Fibroblast of skin of right quadriceps (primary cell): ENCODE measurements at places on chromosomes 3 and 15.

DNA sequence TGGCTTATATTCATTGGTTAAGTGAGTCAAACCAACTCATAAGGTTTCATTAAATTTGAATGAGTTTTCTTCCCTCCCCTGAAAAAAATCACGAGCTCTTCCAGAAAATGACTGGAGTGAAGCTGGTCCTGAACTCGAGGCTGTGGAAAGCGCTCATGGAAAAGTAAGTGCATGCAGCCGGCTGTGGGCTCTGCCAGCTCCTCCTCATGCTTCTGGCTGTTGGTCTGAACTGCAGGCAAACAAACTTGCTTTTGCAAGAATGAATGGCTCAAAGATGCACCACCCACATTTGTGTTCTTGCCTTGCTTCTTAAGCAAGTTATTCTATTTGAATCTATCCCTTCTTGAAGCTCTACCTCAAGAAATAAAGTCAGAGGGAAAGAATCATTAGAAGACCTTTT, 6.2 kb downstream of the ETV5 start:
- DNase-seq: no peak

DNA sequence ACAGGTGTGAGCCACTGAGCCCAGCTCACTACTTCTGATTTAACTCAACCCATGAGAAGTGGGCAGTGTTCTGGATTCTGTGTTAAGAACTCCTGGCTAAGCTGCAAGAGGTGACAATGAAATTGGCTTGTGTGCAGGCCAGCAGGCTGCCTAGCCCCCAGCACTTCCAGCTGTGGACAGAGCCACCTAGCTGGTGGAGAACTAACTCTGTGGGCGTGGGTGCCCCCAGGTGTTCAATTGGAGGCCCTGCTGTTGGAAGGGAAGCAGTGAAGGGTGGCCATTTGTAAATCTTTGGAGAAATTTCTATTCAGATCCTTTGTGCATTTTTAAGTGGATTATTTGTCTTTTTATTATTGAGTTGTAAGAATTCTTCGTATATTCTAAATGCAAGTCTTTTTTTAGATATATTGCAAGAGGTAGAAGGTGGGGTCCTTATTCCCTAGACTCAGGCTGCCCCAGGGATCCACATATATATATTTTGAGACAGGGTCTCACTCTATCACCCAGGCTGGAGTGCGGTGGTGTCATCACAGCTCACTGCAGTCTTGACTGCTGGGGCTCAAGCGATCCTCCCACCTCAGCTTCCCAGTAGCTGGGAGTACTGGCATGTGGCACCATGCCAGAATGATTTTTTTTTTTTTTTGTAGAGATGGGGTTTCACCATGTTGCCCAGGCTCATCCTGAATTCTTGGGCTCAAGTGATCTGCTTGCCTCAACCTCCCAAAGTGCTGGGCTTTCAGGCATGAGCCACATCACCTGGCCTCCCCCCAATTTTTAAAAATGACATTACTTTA, 7.2 kb upstream of the SCAMP5 start:
- DNase-seq: peak; percentile 15

- DNase-seq: no peak
These were observed 39.1 kb downstream of the ABTB1 start for GRCh38 chr3:127711896-127712295.

DNA sequence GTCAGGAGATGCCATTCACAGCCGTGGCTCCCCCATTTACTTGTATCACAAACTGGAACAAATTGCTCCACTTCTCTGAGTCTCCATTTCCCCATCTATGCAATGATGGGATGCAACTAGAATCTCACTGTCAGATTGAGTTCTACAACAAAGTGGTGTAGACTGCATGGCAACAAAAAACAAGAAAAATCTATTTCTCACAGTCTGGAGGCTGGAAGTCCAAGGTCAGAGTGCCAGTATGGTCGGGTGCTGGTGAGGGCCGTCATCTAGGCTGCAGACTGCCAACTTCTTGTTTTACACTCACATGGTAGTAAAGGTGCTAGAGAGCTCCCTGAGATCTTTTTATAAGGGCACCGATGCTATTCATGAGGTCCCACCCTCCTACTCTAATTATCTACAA, 158.4 kb upstream of the BCL6 start:
- no peak for DNase-seq

DNA sequence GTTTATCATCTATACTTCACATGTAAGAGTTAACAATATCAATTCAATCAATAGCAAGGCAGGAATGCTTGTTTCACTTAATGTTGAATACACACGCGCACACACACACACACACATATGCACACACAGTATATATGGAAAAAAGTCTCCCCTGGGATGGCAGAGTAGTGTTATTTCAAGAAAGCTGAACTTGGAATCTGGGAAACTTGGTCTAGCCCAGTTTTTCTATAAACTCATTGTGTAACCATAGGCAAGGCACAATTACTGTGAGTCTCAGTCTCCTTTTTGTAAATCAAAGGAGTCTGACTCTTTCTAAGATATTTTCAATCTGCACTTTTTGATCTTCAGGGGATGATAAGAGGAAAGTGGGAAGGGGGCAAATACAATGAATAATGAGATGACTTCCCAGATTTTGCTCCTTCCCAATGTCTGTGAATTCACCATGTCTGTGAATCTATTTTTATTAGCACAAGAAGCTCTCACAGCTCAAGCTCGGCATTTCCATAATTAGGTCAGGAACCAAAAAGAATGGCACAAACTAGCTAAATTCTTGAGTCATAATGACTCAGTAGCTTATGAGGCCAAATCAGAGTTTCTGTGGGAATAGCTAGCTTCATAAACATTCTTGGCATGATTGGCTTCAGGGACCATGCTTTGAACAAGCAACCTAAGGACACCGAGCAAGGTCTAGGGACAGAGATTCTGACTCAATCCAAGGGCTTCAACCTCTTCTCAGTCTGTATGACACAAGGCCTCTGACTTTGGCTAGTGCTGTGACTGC, 227.4 kb upstream of the DCBLD2 start:
- DNase-seq: peak; percentile 98

DNA sequence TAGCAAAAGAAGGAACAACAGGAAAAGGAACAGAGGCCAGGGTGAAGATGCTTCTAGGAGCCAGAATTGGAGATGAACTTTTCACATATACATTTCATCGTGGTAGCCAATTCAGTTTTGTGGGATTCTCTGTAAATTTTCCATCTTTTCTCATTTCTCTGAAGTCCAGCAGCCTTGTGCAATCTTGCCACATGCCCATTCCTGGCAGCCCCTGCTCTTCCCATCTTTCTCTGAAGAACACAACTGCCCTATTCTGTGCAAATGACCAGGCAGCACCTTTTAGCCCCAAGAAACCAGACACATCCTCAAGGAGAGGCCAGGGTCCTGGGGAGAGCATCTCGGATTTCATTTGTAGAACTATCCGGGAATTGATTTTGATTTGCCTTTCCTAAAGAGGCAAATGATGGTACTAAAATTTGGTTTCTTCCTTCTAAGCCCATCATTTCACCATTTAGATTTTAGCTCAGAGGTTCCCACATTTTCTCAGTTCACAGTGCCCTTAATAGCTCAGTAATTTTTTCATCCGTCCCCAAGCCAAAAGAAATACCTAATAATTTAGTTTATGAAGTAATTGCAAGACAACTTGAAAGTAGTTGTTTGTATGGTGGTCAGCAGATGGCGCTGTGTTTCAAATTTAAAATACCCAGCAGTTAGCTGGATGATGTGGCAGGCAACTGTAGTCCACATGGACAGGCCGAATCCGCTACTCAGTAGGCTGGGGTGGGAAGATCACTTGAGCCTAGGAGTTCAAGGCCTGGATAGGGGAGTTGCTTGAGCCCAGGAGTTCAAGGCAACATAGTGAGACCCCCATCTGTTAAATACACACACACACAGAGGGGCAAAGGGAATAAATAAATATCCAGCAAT, 61.3 kb upstream of the ACKR4 start:
- peak; percentile 81 for DNase-seq

GRCh38 chr3:139364549-139364948, 20.7 kb downstream of the MRPS22 start:
- no peak for DNase-seq

DNA sequence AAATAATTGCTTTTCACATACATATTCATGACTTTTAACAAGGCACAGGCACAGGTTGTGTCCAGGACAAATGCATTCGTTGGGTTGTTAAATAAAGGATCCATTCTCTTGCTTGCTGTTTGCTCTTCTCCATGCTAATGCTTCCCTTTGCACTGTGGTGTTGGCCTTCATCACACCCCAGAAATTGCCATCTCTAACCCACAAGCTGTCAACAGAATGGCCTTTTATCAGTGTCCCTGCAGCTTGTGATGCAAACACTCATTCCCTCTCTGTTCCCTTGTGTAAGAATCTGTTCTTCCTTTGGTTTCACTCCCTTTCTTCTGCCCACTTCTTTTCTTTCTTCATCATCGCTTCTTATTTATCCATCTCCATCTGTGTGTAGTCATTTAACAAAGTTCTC, 72.2 kb downstream of the SLC7A14 start:
- DNase-seq: no peak

GRCh38 chr15:34799149-34800101, 4.1 kb upstream of the ACTC1 start:
- peak; percentile 19 for DNase-seq

DNA sequence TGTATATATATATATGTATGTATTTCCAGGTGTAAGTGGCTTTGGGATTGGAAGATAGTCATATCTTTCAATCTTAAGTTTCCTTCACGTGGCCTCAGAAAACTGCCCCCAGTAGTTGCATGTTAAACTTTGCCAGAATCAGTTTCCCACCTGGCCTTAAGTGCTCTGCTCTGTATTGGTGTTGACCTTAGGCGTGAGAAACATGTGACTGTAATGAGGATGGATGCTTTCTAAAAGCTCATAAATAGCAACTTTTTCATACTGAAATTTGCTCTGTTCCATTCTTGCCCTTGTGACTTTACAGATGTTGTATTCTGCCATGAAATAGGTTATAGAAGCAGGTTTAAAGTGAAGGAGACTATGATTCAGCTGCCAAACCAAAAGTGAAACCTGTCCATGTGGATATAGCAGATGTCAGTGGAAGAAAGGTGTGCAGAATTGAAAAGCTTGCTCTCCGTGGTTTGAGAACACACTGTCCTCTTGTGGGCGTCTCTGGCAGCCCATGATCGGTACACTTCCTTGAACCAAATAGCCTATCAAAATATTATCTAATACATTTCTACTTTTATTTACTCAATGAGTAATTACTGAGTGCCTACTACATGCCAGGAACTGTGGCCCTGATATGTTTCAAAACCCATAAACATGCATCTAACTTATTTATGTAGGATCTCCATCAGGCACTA, 15.8 kb downstream of the SCG5 start:
- DNase-seq: no peak

DNA sequence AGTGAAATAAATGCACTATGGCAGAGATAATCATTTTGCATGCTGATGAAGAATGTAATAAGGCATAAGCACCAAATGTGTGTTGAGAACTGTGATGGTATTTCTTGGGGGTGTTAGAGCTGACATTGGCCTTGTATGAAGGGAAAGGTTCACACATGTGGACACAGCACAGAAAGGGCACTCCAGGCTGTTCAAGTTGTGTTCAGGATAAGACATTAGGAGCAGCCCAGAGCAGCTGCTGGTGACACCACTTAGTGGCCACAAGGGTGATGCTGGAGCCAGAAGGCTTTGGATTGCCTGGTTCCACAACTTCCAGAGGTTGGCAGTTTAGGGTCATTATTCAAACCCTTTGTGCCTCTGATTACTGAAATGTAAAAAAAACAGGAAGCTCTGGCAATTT, 155.4 kb downstream of the GOLGA6L6 start:
- DNase-seq: no peak

DNA sequence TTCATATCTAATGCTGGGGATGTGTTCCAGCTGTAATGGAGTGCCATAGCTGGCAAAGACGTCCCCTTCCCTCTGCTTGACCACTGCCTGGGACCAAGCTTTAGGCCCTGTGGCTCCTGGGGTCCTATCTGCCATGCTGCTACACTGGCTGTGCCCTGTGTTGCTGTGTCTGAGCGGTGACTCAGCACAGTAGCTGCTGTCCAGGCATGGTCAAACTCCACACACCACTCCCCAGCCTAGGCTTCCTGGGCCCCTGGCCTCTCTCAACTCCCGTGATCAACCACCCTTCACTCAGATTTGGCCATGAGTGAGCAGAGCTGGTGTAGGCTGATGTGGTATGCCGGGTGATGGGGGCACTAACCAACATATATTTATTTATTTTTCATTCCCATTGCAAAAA, 27.0 kb downstream of the EPHB1 start:
- no peak for DNase-seq

GRCh38 chr3:46713898-46714552, 3.6 kb downstream of the PRSS50 start:
- DNase-seq: no peak

DNA sequence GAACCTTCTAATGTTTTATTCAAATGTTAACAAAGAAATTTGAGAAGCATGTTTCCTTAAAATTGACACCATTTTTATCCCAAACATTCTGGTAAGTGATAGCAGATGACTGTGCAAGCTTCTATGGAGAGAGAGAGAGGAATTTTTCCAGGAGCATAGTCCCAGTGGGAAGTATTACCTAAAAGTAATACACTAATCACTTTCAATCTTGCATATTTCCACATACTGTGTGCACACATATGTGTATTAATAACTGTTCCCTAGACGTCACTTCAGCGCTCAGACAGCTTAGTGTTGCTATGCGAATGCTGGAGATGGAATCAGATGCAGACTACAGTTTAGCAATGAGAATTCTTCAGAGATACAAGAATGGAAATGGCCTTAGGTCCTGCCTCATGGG, 424.3 kb upstream of the TPRG1 start:
- DNase-seq: peak; percentile 79

DNA sequence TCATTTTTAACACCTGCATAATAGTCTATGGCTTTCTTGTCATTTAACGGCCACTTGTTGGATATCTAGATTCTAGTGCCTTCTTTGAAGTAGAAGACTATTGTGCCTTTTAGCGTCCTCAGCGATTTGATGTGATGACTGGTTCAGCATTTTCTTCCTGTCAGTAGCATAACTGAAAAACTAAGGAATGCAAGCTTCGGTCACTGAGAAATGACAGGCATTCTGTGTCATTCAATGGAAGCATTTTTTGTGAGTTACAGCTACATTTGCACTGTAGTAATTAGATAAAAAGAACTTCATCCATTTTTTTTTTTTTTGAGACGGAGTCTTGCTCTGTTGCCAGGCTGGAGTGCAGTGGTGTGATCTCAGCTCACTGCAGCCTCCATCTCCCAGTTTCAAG, 10.3 kb downstream of the NEK11 start:
- DNase-seq: no peak

GRCh38 chr3:154274348-154274747, 49.9 kb downstream of the DHX36 start:
- DNase-seq: no peak

GRCh38 chr15:92714077-92714476, 58.5 kb upstream of the FAM174B start:
- DNase-seq: peak; percentile 58

- DNase-seq: no peak
These were observed 51.7 kb downstream of the TAFA4 start for GRCh38 chr3:68880632-68881031.
